Sigmoid colon (tissue), 7 donors: ENCODE measurements at places on chromosomes 11 and 22.
A peak's percentile ranks its signal among the peaks of the same experiment; 100 is the strongest.

DNA sequence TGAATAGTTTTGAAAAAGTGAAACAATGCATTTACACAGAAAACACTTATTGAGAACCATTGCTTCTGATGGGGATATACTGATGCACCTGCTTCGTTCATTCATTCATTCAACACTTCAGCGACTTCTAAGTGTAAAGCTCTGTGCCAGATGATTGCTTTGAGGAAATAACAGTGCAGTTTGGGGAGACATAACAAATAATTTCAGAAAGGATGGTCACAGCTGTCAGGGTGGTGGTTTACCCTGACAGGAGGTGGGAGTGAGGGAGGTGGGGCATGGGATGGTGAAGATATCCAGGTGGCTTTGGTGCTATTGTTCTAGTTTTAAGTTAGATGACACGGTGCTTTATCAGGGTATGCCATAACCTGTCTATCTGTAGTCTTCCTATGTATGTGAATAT lies 344.1 kb downstream of the LARGE1 start:
- H3K36me3 ChIP-seq: no peaks in the 10 kb centered on the region
- H3K27ac ChIP-seq: no peak overlapping the region
- no peak for DNase-seq
- H3K4me3 ChIP-seq: no peak overlapping the region

DNA sequence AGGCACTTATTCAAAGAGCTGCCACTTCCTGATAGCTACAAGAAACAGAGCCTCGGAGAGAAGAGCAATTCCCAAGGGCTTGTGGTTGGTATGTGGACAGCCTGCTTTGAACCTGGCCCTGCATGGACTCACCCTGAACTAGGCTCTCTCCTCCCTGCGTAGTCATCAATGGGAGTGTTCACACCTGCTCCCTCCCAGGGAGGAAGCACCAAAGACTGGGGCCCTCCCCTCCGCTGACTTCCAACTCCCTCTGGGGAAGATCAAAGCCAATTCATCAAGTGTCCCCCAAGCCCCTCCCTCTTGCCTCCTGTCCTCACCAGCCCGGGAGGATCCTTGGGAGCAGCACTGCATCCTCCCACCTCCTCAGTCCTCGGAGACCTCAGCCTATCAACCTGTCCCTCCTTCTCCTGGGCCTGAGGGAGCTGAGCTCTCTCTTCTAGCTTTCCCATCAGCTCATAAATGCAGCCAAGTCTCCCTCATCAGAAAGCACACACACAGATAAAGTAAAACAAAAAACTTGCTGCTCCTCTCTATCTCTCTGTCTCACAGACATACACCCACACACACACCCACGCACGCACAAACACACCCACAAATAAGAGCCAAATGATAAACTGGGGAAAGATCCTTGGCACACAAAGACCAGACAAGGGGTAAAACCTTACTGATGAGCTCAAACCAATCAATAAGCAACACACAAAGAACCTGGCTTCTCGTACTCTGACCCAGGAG lies 3.3 kb downstream of the A4GALT start:
- peaks cover 55% of the 10 kb centered on the region for H3K4me1 ChIP-seq
- DNase-seq: no peak
- H3K27me3 ChIP-seq: no peaks in the 10 kb centered on the region
- no peaks in the 10 kb centered on the region for H3K36me3 ChIP-seq
- H3K27ac ChIP-seq: peak overlapping the region; percentile 95
- H3K4me3 ChIP-seq: no peak overlapping the region

GRCh38 chr22:49865156-49865555 lies 11.5 kb downstream of the ZBED4 start:
- no peak for DNase-seq
- no peak overlapping the region for H3K4me3 ChIP-seq
- no peaks in the 10 kb centered on the region for H3K36me3 ChIP-seq
- H3K4me1 ChIP-seq: no peaks in the 10 kb centered on the region
- no peaks in the 10 kb centered on the region for H3K27me3 ChIP-seq

GRCh38 chr11:15194671-15195415 lies 80.1 kb downstream of the INSC start:
- H3K27me3 ChIP-seq: no peaks in the 10 kb centered on the region
- H3K4me3 ChIP-seq: no peak overlapping the region
- no peak overlapping the region for H3K27ac ChIP-seq
- no peaks in the 10 kb centered on the region for H3K36me3 ChIP-seq
- no peak for DNase-seq
- no peaks in the 10 kb centered on the region for H3K4me1 ChIP-seq

DNA sequence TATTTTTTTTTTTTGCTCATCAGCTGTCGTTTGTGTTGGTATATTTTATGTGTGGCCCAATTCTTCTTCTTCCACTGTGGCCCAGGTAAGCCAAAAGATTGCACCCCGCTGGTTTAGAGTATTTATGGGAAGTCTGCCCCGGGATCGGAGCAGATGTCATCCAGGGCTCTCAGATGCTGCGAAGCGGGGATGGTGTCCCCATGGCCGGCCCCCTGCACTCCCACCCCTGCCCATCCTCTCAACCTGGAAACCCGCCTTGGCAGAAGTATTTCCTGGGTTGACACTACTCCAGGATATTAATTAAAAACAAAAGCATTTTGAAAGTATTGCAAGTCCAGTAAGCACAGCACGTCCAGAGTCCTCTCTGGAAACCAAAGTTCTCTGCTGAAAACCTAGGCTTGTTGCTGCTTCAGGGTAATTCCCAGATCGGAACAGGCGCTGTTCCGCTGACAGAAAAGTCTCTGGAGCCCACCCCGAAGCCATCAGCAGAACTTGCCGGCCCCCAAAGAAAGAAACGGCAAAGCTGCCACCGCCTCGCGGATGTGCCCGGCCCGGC lies 833 bp downstream of the SCUBE2 start:
- H3K27ac ChIP-seq: peak overlapping the region; percentile 54
- peaks cover 5% of the 10 kb centered on the region for H3K27me3 ChIP-seq
- DNase-seq: no peak
- H3K4me3 ChIP-seq: peak overlapping the region; percentile 68
- no peaks in the 10 kb centered on the region for H3K36me3 ChIP-seq

- H3K4me3 ChIP-seq: no peak overlapping the region
- peaks cover 36% of the 10 kb centered on the region for H3K4me1 ChIP-seq
- H3K27me3 ChIP-seq: no peaks in the 10 kb centered on the region
- DNase-seq: peak; percentile 97
- no peaks in the 10 kb centered on the region for H3K36me3 ChIP-seq
Observed at GRCh38 chr11:19628018-19628417, 84.6 kb upstream of the NAV2 start.

DNA sequence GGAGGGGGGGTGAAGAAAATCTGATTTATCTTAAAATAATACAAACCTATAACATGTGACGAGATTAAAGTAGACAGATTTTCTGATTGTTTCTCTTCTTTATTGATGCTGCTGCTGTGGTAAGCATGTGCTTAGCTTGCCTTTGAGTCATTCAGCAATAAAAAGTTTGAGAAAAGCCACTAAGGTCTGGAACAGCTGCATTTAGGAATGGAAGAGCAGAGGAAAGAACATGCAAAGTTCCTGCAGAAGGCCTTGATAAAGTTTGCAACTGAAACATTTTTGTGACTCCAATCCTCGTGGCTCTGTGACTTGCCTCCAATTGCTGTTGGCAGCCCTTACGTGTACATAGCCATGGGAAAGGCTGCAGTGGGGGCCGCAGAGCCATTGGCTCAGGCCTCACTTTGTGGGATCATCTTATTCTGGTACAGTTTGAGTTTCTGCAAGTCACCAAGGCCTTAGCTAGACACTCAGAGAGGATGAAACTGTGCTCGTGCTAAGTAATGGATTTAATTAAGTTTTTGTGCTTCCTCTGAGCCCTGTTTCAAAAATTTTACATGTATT lies 370.2 kb downstream of the AASDHPPT start:
- no peak for DNase-seq
- no peak overlapping the region for H3K4me3 ChIP-seq
- H3K4me1 ChIP-seq: peaks cover 13% of the 10 kb centered on the region
- H3K27ac ChIP-seq: no peak overlapping the region
- H3K36me3 ChIP-seq: no peaks in the 10 kb centered on the region

GRCh38 chr22:47446331-47446730 lies 683.9 kb downstream of the TBC1D22A start:
- H3K4me3 ChIP-seq: no peak overlapping the region
- no peaks in the 10 kb centered on the region for H3K27me3 ChIP-seq
- no peaks in the 10 kb centered on the region for H3K4me1 ChIP-seq
- no peak for DNase-seq
- no peak overlapping the region for H3K27ac ChIP-seq

DNA sequence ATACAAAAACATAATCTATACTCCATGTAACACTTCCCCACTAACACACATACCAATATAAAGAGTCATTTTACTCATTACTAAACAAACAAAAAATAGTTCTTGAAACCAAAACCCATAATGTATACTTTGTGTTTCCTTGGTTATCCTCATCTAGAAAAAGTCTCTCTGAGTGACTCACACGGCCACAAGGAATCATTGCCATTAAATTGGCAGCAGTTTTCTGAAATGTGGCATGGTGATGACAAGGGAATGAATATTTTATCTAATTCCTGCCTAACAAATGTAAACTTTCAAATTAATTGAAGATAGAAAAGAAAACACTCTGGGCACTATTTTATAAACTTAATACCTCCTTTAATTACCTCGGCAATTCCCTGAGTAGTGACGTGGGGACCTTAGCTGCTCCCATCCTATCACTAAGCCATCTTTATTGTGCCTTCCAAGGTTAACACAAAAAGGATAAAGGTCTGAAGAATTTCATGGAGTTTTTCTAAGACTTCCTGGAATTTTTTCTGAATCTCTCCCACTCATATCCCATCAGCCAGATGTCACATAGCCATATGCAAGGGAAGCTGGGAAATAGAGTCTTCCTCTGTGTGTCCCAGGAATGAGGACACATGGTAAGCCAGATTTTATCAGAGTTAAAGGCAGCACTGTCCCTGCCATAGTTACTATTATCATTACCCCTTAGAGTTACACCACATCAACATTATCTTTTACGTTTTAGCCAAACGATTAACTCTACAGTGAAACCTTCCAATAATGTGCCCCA lies 857.2 kb upstream of the TENM4 start:
- H3K4me1 ChIP-seq: no peaks in the 10 kb centered on the region
- no peaks in the 10 kb centered on the region for H3K36me3 ChIP-seq
- no peaks in the 10 kb centered on the region for H3K27me3 ChIP-seq
- H3K4me3 ChIP-seq: no peak overlapping the region

DNA sequence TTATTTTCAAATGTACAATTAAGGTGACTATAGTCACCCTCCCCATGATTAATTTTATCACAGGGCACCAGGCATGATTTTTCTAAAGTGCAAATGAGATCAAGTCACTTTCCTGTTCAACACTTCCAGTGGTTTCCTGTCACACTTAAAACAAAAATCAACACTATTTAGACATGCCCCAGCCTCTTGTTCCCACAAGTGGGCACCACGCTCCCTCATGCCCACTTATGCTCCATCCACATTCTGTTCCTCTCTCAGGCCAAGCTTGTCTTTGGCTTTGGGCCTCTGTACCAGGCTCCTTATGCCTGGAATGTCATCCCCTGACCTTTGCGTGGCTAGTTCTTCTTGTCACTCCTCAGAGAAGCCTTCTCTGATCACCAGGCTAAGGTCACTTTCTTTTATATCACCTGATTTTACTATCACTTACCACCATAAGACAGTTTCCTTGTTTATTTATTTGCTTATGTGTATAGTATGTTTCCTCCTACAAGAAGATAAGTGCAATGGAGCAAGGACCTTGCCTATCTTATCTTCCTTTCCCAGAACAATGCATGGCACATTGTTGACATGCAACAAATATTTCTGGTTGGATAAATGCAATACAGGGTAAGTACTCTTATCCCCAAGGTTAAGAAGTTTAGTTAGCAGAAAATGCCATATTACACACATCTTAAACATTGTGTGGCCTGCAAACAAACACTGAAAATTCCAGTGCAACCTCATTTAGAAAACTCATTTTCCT lies 50.9 kb upstream of the PANX1 start:
- H3K27me3 ChIP-seq: no peaks in the 10 kb centered on the region
- no peak overlapping the region for H3K27ac ChIP-seq
- no peaks in the 10 kb centered on the region for H3K4me1 ChIP-seq
- H3K36me3 ChIP-seq: no peaks in the 10 kb centered on the region
- H3K4me3 ChIP-seq: no peak overlapping the region

DNA sequence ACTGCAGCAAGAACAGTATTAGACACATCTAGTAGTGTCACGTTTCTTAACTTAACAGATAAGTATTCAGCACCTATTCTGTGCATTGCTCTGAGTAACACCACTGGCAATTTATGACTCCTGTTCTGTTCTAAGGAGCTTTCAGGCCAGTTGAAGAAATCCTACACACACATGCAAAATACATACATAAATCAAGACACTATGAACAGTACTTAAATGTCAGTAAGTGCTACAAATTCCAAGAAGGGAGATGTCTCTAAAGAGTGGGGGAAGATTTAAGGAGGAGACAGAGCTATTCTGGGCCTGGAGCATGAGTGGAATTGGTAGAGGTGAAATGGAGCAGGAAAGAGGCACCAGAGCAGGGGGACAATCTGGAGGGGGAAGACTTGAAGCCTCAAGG lies 46.2 kb upstream of the CLMP start:
- H3K27ac ChIP-seq: peak overlapping the region; percentile 11
- H3K36me3 ChIP-seq: no peaks in the 10 kb centered on the region
- H3K4me3 ChIP-seq: no peak overlapping the region

GRCh38 chr11:11247576-11247975 lies 105.5 kb downstream of the CSNK2A3 start:
- DNase-seq: no peak
- H3K4me3 ChIP-seq: no peak overlapping the region
- peaks cover 32% of the 10 kb centered on the region for H3K4me1 ChIP-seq
- no peaks in the 10 kb centered on the region for H3K27me3 ChIP-seq
- H3K27ac ChIP-seq: no peak overlapping the region

DNA sequence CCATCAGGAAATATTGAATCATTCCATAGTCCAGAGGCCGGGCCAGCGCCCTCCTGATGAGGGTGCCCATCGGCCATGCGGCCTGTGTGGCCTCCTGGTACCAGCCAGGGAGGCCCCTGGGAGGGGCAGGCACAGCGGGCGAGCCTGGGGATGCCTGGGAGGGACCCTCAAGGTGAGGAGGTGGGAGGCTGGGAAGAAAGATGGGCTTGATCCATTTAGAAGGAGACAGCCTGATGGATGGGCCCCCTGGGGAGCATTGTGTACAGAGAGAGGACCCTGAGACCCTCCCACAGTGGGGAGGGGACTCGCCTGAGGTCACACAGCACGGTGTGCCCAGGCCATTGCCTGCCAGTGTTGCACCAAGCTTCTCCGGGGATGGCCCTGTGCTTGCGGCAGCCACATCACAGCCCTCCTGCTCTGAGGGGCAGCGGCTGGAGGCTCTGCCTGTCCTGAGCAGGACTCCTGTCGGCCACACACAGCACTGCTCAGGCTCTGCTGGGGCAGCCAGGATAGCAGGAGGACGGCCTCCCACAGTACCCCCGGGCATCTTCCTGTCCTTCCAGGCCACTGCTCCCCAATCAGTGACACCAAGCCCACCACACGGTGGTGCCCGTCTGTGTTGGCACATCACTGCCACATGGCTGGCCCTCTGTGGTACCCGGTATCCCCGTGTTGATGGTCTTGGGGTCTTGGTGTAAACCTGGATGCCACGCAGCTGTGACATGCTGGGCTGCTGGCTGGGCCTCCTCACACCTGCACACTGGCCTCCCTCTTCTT lies 290.0 kb downstream of the TBC1D22A start:
- H3K36me3 ChIP-seq: no peaks in the 10 kb centered on the region
- H3K27ac ChIP-seq: no peak overlapping the region
- no peak for DNase-seq
- H3K4me3 ChIP-seq: no peak overlapping the region

- no peaks in the 10 kb centered on the region for H3K36me3 ChIP-seq
- no peaks in the 10 kb centered on the region for H3K4me1 ChIP-seq
- DNase-seq: no peak
- no peaks in the 10 kb centered on the region for H3K27me3 ChIP-seq
- H3K27ac ChIP-seq: no peak overlapping the region
Observed at GRCh38 chr11:27841023-27841422, 140.8 kb upstream of the BDNF start.
